ENCODE measurements at places on chromosomes 3 and 15. TPM values are rescaled to one million over a fixed set of nuclear protein-coding genes. Genes with fewer than 3 reads are reported as not detected.

DNA sequence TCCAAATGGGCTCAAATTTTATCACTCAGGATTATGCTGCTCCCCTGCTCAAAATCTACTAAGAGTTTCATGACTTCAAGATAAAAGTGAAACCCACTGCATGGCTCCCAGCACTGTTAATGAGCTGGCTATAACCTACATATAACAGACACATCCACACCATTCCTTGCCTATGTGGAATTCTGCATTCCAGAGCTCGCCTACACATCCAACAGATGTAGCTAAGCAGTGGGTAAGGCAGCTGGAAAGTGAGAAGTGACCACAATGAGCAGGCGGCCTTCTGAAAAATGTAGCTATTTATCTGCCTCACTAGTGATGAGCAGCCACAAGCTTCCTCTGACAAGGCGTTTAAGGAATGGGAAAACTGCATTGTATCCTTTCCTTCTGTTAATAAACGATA, 92.0 kb upstream of the TRIM42 start:
- no peak overlapping the region for H3K4me3 ChIP-seq
- no peak overlapping the region for H3K27ac ChIP-seq
- no peaks in the 10 kb centered on the region for H3K27me3 ChIP-seq
- no peaks in the 10 kb centered on the region for H3K4me1 ChIP-seq

- no peak overlapping the region for H3K4me3 ChIP-seq
- H3K36me3 ChIP-seq, result no peaks in the 10 kb centered on the region
- DNase-seq, result no peak
- no peak overlapping the region for H3K27ac ChIP-seq
- H3K4me1 ChIP-seq, result no peaks in the 10 kb centered on the region
Observed at GRCh38 chr3:137463131-137463530, 301.0 kb upstream of the SOX14 start.

The ITIH3 gene
- total RNA-seq, result 9.5 TPM

The ABHD6 gene
- total RNA-seq, result 19.1 TPM

Measured in upper lobe of right lung (tissue), 1 donor.